SJSA1 (cell line): ENCODE measurements at places on chromosomes 4 and X. TPM values are rescaled to one million over a fixed set of nuclear protein-coding genes. Genes with fewer than 3 reads are reported as not detected.

FGFBP1 gene
- not detected in 2 replicates for total RNA-seq

TRAM1L1 gene
- 5.3 and 5.7 TPM in 2 replicates for total RNA-seq

DRP2 gene
- total RNA-seq = 0.03 TPM in 1 of 2 replicates, not detected in the other

ARAF gene
- total RNA-seq = 29.8 and 30.1 TPM in 2 replicates

CD38 gene
- total RNA-seq = 0.05 TPM in 1 of 2 replicates, not detected in the other

USP51 gene
- 1.8 and 1.9 TPM in 2 replicates for total RNA-seq

DUSP21 gene
- not detected in 2 replicates for total RNA-seq

COL4A5 gene
- 30.5 and 68.7 TPM in 2 replicates for total RNA-seq

- no peak for DNase-seq
These were observed 202.6 kb downstream of the SPOCK3 start for GRCh38 chr4:167031534-167032156.

- no peak for DNase-seq
These were observed 54.0 kb downstream of the DHRSX start for GRCh38 chrX:2446815-2447214.

- DNase-seq = no peak
These were observed 168.5 kb downstream of the FAT4 start for GRCh38 chr4:125483278-125483677.

DNA sequence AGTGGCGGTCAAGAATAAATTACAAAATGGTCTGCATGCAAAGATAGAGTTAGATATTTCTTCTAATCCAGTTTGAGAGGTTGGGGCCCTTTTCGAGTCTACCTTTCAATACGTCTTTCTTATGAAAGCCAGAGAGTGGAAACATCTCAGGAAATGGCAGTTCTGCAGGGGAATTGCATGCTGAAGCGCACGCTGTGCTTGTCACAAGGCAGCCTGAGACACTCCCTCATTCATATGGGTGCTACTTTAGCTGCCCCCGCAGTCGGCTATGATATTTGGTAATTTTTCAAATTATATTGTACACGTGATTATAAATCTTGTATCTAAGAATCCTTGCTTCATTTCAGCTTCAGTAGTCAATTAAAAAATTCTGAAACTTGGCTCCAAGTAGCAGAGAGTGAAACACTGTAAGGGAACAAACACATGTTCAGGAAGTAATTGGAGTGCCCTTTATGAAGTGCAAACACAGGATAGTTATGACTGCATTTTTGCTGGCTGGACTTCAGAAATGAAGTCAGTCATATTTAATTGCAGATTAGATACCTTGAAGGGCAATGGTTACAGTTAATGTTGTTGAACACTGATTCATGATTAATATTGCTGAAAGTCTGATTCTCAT lies 145.5 kb upstream of the NAP1L5 start:
- DNase-seq = no peak

GRCh38 chr4:121790976-121791375 lies 10.1 kb upstream of the EXOSC9 start:
- no peak for DNase-seq

DNA sequence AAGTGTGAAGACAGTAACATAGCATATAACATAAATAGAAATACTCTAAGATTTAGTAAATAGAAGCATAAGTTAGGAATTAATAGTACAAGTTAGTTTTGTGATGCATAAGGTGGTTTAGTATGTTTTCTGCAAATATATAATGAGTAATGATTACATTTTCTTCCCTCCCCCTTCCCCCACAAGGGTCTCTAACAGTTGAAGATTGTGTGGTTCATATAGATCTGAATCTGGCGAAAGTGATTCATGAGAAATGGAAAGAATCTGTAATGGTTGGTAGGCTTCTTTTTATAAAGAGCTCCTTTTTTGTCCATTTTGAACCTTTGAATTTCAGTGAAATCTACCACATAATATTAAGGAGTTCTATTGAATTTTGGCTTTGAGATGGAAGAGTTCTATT lies 66.3 kb downstream of the N4BP2 start:
- DNase-seq = no peak

GRCh38 chrX:154125391-154126040 lies 18.5 kb upstream of the OPN1LW start:
- no peak for DNase-seq

- DNase-seq = no peak
These were observed 20.5 kb upstream of the STS start for GRCh38 chrX:7127056-7127455.

DNA sequence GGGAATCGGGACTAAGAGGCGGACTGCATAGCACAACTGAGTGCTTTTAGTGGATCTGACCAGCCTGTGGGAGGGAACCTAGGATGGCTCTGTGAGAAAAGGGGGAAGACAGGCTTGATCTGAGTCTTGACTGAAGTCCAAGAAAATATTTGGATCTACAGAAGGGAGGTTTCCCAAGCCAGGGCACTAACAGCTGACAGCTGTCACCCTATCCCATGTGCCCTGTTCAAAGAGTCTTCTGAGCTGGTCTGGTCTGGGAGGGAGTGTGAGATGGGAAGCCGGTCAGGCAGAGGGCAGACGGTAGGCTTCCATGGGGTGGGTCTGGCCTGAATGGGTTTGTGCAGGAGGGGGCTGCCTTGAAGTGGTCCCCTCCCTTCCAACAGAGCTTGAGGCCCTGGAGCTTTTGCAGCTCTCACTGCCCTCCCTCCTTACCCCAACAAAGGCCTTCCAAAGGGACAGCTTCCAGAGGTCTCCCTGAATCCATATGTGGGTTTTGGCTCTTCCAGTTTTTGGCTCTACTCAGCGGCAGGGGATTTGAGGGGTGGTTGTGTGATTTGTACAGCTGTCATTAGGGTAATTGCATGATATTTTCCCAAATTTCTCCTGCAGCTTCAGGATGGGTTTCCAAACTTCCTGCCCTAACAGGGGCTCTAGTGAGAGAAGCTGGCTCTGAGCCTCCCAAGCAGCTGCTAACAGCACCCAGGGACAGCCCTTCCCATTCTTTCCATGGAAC lies 643.7 kb downstream of the BCOR start:
- DNase-seq = no peak

- no peak for DNase-seq
These were observed 44.4 kb downstream of the KIAA0232 start for GRCh38 chr4:6826781-6827508.

- no peak for DNase-seq
These were observed 71.2 kb downstream of the JADE1 start for GRCh38 chr4:128880662-128881061.

DNA sequence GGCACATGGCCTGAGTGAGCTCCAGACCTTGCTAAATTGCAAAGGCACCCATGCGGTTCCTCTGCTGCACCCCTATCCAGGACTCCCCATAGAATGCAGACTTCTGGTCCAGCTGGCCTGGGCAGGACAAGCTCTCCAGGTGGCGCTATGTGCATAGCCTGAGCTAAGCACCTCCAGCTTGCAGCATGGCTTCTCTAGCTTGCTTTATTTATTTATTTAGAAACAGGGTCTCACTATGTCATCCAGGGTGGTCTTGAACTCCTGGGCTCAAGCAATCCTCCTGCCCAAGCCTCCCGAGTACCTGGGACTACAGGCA lies 5.5 kb upstream of the WFS1 start:
- DNase-seq = no peak

GRCh38 chr4:86717651-86718050 lies 123.5 kb downstream of the PTPN13 start:
- no peak for DNase-seq
